Mesenteric fat pad (tissue), 1 donor: ENCODE measurements at places on chromosomes 3 and 15. TPM values are rescaled to one million over a fixed set of nuclear protein-coding genes. Genes with fewer than 3 reads are reported as not detected.

DNA sequence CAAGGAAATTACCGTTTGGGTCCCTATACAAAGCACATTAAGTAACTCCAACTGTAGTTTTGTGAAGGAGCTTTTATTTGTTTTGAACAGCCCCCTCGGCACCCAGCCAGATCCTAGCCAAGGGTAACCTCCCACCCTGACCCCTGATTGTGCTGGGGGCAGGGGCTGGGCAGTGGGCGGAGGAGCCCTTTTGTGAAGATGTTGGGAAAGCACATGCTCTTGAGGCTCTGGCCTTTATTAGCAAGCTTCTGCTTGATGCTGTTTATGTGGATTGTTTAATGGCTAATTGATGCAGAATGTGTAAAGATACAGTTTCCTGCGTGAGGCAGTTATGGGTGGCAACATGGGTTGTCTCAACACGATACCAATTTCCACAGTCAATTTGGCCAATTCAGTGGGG is 136.5 kb downstream of the MAP2K5 start:
- no peak for DNase-seq

- DNase-seq, result no peak
These were observed 189.7 kb upstream of the CBLB start for GRCh38 chr3:106058475-106058874.

GOLGA8S gene
- 0.26 TPM for total RNA-seq

SLC12A1 gene
- total RNA-seq, result not detected

INSYN1 gene
- total RNA-seq, result 5.0 TPM
